ENCODE measurements at places on chromosomes 3 and 15. TPM values are rescaled to one million over a fixed set of nuclear protein-coding genes. Genes with fewer than 3 reads are reported as not detected.

The FETUB gene
- total RNA-seq: not detected

DNA sequence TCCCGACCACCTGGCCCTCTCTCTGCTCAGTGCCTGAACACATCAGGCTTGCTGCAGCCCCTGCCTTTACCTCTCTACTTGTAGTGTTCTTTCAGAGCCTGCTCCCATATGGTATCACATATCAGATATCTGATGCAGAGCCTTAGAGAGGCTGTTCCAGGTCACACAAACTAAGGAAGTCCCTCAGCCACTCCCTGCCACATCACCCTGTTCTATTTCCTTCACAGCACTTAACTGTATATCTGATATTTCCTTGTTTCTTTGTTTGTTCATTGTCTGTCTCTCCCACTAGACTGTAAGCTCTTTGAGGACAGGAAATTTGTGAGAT lies 976 bp upstream of the ALDH1L1 start:
- no peak for DNase-seq

GRCh38 chr3:72391659-72392058 lies 456.6 kb downstream of the SHQ1 start:
- no peak for DNase-seq

The PROK2 gene
- total RNA-seq: not detected

The C2CD4B gene
- not detected for total RNA-seq

The IL16 gene
- total RNA-seq: 415 TPM

The PPARG gene
- not detected for total RNA-seq

The PLCH1 gene
- total RNA-seq: not detected

The CFAP44 gene
- 22.6 TPM for total RNA-seq

DNA sequence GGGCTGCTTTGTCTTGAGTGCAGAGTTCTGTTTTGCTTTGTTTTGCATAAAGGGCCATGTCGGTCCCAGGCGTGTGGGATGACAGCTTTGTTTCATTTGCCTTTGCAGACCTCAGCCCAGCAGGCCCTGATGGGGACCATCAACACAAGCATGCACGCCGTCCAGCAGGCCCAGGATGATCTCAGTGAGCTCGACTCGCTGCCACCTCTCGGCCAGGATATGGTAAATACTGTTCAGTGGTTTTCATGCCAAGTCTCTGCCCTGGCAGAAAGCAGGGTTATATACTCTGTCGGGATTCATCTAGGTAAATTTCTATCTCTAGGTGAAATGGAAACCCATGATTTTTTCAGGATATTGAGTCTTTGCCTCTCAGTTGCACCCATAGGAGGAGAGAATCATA lies 343.9 kb upstream of the TPM1 start:
- no peak for DNase-seq

DNA sequence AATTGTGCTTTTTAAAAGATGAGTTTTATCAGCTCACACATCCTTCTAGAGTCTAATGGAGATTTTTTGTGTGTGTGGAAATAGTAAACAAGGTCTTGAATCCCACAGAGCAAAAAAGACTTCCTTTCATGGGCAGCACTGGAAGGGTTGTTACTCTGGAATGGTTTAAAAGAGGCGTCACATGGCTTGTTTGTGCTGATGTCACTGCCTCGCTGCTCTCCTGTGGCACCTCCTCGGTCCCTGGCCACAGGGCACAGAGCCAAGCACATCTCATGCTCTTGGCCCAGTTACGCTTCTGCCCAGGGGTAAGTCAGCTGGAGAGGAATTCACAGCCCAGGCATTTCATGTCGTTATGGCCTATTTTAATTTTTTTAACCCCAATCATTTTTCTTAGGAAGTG lies 53.2 kb downstream of the PGPEP1L start:
- no peak for DNase-seq

DNA sequence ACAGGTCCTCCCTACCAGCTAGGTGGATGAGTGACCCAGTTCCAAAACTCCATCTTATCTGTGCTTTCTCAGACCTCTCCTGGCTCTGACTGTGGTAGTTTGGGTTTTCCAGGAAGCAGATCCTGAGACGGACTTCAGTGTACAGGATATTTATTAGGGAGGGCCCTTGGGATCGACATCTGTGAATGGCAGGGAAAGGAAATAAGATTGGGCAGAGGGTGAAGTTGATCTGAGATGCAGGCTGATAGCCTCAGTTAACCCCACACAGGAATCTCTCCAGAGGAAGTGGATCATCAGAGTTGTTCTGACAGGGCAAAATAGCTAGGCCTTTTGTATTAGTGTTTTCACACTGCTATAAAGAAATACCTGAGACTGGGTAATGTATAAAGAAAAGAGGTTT lies 16.7 kb upstream of the MAPK6 start:
- DNase-seq: no peak

- no peak for DNase-seq
These were observed 72.7 kb downstream of the ZNF621 start for GRCh38 chr3:40597441-40597840.

The HTR3E gene
- total RNA-seq: not detected

The CCDC54 gene
- not detected for total RNA-seq

DNA sequence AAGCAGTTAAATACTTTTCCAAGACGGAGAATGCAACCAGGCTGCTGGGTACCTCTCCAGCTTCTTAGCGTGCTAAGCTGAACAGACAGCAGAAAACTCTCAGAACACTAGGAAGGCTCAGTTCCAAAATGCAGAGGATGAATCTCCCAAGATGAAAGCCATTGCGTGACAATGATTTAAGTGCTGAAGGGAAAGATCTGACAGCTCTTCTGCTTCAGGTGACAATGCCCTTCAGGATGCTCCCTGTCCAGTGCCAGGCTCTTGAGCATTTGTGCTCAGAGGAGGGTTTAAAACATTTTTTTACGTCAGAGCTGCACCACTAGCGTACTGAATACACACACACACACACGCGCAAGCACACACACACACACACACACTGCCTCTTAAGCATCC lies 26.3 kb downstream of the ARHGEF3 start:
- peak; percentile 33 for DNase-seq

The PP2D1 gene
- not detected for total RNA-seq

DNA sequence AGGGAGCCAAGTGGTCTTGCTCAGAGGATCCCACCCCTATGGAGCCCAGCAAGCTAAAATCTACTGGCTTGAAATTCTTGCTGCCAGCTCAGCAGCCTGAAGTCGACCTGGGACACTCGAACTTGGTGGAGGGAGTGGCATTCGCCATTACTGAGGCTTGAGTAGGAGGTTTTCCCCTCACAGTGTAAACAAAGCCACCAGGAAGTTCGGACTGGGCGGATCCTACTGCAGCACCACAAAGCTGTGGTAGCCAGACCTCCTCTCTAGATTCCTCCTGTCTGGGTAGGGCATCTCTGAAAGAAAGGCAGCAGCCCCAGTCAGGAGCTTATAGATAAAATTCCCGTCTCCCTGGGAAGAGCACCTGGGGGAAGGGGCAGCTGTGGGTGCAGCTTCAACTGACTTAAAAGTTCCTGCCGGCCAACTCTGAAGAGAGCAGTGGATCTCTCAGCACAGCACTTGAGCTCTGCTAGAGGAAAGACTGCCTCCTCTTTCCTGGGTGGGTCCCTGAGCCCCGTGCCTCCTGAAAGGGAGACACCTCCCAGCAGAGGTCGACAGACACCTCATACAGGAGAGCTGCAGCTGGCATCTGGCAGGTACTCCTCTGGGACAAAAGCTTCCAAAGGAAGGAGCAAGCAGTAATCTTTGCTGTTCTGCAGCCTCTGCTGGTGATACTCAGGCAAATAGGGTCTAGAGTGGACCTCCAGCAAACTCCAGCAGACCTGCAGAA lies 576.3 kb upstream of the NECTIN3 start:
- no peak for DNase-seq

The NRG4 gene
- total RNA-seq: not detected

The RPUSD3 gene
- total RNA-seq: 52.8 TPM

GRCh38 chr3:129224984-129225393 lies 24.4 kb upstream of the COPG1 start:
- no peak for DNase-seq

DNA sequence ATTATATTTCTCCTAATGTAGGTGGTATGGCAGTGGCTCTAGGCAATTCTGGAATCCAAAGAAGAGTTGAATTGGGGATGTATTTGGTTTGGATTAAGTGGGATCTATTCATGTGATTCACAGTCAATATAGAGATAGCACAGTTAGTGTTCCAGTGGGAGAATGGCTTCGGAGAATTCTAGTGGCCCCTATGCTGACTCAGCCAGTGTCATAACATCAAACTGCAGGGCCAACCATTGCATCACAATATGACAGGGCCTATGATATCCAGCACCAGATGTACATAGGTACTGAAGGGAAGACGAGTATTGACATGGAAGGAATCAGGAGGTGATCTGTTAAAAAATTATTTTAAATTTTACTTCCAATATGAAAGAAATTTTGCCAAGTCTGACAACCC lies 302.8 kb upstream of the UBE2E2 start:
- no peak for DNase-seq
